Hematopoietic multipotent progenitor cell treated with erythropoietin and hydrocortisone succinate and interleukin-3 and kit ligand, for 17 days (in vitro differentiated cells): ENCODE measurements at places on chromosomes 2 and 18.

DNA sequence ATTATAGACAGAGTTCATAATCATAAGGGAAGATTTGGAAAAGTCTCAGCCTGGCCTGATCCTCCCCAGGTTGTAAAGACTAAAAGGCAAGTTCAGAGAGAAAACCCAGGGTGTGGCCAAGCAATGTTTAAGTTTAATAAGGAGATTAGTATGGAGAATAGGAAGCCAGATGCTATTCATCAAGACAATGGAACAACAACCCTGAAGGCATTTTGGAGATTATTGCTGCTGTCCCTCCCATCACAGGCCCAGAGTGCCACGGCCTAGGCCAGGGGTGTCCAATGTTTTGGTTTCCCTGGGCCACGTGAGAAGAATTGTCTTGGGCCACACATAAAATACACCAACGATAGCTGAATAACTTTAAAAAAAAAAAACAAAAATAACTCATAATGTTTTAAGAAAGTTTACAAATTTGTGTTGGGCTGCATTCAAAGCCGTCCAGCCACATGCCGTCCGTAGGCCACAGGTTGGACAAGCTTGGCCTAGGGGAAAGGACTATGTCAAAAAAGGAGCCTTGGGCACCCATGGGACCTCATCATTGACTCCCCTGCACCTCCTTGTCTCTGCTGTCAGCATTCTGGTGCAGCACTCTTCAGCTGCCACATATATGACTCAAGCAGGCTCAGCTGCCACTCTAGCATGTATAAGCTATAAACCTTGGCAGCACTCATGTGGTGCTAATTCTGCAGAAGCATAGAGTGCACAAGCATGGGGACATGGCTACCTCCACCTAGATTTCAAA lies 20.8 kb downstream of the DPP4 start:
- DNase-seq: no peak

- DNase-seq: no peak
Measured at GRCh38 chr2:238697193-238698071, 150.5 kb upstream of the TWIST2 start.

- DNase-seq: no peak
Measured at GRCh38 chr2:223047260-223047761, 4.7 kb upstream of the KCNE4 start.

GRCh38 chr2:223735035-223735640 lies 102.2 kb downstream of the AP1S3 start:
- DNase-seq: no peak

DNA sequence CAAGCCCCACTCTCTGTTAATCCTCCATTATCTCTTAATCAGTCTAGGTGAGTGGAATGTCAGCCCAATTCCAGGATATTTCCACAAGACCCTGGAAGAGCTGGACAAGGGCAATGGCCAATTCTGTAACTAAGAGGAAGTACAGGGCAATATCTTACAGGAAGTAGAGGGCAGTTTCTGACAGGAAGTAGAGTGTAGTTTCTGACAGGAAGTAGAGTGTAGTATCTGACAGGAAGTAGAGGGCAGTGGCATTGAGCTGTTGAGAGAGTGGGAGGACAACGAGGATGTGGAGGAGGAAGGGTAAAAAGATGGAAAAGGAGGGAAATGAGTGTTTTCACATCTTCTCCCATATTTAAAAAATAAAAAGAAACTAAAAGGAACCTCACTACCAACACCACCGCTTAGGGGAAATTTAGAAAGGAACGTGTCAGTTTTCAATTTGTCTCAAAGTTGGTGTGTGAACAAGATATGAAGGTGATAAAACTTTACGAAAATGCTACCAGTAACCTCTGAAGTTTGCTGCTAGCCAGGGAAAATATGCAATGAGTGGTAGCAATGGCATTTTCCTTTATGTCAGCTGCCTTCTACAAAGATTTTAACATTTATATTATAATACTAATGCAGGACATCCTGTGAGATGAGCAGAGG lies 430.9 kb upstream of the HNRNPA3 start:
- no peak for DNase-seq

GRCh38 chr2:115484486-115484885 lies 1042.0 kb downstream of the DPP10 start:
- DNase-seq: no peak
